ENCODE measurements at places on chromosomes 4 and X.
A peak's percentile ranks its signal among the peaks of the same experiment; 100 is the strongest.

GRCh38 chr4:22192084-22192511 is 243.5 kb upstream of the KCNIP4 start:
- no peak for DNase-seq

DNA sequence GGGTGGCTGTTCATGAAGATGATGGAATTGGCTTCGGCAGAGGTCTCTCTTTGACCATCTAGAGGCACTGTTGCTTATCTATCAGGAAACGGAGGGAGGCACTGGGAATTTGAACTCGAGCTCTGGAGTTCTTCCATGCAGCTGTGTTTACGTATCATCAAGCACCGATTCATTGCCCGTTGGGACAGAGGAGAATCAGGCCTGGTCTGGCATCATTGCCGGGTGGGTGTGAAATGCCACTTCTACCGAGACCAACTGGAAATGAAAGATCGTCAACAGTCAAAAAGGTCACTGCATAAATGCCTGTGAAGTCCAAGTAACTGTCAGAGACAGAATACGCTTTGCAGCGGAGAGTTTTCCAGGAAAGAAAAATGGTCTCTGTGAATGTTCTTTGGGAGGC is 166.9 kb downstream of the ASMT start:
- no peak for DNase-seq

DNA sequence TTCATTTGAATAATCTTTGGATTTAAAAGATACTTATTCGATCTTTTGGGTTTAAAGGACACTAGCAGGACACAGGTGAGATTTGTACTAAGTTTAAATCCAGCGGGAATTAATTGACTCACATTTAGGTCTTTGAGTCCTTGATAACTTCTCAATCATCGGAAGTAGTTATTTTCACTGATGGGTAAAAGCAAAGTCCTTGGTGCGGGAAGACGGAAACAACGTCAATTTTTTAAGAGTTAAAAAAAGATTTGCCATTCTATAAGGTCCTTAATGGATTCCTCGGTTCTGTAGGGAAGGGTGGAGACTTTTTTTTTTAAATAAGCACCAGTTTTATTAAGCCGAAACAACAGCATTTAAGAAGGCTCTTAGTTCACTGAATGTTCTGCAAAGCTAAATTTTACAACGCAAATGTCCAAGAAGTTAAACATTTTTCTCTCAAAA is 2.9 kb downstream of the TMSB4X start:
- DNase-seq, result no peak

GRCh38 chr4:156933633-156934258 is 37.9 kb downstream of the PDGFC start:
- peak; percentile 89 for DNase-seq

- DNase-seq, result no peak
Measured at GRCh38 chr4:7831858-7832730, 107.6 kb downstream of the AFAP1 start.

DNA sequence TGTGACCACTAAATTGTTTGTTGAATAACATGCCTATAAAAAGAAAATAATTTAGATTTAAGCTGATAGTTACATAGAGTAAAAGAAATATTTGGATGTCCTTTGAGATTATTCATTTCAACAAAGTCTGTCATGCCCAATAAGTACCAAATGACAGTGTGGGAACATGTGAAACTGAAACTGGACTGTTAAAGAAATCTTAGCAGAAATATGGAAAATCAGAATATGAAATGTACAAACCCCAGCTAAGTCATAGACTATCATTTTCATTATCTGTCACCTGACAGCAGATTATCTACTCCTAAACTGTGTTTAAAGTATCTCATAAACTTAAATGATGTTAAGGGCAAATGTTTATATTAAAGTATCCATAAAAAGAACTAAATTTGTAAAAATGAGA is 437.8 kb upstream of the FAM241A start:
- DNase-seq, result no peak

- no peak for DNase-seq
Measured at GRCh38 chr4:181524499-181524898, 718.7 kb upstream of the TENM3 start.

DNA sequence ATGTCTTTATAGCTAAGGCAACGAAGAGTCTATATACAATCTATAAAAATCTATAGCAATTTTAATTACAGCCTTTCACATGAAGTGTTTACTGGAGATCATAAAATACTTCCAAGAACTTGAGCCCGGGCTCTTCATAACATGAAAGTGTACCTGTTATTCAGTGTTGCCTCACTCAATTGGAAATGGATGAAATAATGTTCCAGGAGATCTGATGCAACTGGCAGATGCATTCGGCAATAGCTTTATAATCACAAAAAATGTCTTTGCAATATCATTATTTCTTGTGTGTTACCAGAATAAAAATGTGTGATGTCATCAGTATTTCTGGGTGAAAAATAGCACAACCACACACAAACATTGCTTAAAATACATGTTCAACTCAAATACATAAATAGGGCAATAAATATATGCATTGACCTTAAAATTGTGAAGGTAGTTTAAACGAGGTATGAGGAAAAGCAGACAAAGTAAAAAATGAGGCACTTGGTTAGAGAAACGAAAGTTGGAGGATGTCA is 1266.8 kb upstream of the PCDH7 start:
- no peak for DNase-seq

GRCh38 chrX:46882266-46882665 is 30.0 kb upstream of the JADE3 start:
- DNase-seq, result no peak

GRCh38 chr4:7803371-7803770 is 136.3 kb downstream of the AFAP1 start:
- no peak for DNase-seq

DNA sequence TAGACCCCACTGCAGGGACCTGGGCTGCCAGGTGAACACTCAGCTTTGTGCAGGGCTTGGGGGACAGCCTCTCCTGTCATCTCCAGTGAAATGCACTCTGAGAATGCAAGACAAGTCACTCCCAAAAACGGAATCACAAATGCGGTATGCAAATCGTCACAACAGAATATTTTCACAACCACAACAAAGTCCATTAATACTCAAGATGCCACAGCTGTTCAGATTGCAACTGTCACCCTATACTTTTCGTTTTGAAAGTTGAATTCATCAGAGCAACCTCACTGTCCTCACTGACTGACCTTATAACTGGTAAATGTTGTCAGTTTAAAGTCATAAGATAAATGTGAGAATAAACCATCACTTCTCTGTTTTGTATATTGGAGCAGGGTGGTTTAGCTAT is 16.6 kb downstream of the JAKMIP1 start:
- no peak for DNase-seq

DNA sequence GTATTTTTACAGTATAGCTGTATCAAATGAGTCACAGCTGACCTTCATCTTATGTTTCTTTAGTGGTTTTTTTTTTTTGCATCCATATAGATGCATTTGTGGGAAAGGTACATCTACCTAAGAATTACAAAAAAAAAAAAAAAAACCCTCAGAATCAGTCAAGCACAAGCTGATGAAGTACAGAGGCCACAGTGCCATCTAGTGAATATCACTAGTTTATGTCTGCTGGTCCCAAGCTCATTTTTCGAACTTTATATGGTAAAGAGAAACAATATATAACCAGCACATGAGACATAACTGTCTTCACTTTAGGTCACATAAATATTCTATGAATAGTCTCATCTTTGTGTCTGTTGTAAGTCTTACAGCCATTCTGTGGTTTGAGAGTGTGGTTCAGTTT is 220.1 kb downstream of the DLG3 start:
- DNase-seq, result peak; percentile 39

DNA sequence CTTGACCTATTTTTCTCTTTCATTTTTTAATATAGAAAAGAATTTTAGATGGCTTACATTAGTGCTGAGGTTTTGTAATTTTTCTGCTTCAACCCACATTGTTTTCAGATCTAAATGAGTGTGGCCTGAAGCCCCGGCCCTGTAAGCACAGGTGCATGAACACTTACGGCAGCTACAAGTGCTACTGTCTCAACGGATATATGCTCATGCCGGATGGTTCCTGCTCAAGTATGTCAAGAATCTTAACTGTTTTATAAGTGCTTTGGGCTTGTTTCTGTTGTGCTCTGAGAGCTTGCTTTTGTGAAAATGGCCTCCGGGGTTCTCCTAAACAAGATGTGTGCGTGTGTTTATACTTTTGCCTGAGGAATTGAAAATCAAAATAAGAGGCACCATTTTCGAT is 41.6 kb downstream of the NPNT start:
- DNase-seq, result no peak

DNA sequence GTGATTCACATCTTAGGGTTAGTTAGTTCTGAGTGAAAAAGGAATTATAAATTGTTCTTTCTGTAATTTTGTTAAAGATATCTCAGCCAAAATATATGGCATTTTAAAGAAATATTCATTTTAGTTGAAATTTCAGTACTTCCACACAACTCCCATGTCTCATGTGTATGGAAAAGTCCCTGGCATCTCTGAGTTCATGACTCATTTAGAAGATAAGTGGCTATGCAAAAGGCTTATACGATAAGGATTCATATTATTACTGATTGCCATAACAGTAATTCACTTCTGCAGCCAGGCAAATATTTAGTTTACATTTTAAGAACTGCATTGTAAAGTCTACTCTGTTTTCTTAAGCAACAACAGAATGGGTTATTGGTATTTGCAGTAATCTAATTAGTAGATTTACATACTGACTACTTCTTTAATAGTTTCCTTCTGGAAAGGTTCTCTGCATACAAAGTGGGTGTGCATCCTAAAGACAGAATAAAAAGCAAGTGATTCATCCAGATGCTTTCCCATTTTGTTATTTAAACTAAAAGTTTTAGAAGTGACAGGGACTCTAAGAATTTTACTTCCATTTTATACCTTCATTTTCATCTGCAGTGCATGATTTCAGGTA is 682.4 kb upstream of the PABPC4L start:
- DNase-seq, result no peak

GRCh38 chrX:78321809-78322208 is 5.6 kb downstream of the CYSLTR1 start:
- DNase-seq, result peak; percentile 32

DNA sequence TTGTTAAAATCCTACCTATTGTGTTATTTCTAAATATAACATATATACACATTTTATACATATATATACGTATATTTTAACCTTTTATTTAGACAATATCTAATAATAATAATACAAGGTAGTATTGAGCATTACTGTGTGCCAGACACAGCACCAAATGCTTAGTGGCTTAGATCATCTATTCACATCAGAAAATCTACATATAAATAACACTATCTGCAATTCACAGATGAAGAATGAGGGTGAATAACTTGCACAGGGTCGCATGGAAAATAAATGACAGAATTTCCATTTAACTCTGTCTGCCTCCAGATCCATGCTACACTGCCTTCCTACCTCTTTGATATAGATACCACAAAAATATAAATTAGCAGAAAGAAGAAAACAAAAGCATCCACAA is 37.7 kb downstream of the SHROOM4 start:
- DNase-seq, result no peak

DNA sequence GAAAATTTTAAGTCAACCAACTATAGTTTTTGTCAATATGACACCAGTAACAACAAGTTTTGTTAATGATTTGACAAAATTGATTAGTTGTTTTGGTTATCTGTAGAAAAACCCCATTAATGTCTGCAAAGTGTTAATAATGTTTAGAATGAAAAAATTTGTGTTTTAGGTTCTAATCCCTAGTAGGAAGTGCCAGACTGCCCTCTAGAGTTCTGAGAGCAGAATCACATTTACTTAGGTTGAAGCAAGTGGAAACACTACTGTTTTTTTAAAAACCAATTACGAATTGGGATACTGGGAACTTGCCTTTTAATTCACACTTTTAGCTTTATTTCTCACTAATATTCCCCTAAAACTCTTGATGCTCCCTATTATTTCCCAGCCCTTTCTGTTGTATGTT is 101.1 kb upstream of the CYLC1 start:
- peak; percentile 2 for DNase-seq

GRCh38 chr4:132097041-132097440 is 1052.1 kb upstream of the PCDH10 start:
- no peak for DNase-seq

DNA sequence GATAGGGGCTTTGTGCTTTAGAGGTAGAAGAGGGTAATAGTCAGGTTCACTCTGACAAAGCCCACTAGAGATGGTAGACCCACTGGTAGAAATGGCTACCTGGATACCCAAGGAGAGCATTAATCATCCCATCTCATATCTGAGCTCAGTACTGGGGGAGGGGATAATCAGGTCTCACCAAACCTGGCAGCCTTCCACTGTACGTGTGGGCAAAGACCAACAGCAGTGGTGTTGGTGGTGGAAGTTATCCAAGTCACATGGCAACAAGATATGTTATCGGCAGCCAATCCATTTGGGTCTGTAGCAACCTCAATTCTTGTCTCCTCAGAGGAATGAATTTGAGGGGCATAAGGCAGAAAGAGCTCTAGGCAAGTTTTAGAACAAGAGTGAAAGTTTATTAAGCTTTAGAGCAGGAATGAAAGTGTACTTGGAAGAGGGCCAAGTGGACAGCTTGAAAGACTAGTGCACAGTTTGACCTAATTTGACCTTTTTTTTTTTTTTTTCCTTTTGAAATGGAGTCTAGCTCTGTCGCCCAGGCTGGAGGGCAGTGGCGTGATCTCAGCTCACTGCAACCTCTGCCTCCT is 67.0 kb upstream of the CXCL13 start:
- peak; percentile 48 for DNase-seq

- no peak for DNase-seq
Measured at GRCh38 chr4:67343199-67343598, 202.1 kb downstream of the CENPC start.

DNA sequence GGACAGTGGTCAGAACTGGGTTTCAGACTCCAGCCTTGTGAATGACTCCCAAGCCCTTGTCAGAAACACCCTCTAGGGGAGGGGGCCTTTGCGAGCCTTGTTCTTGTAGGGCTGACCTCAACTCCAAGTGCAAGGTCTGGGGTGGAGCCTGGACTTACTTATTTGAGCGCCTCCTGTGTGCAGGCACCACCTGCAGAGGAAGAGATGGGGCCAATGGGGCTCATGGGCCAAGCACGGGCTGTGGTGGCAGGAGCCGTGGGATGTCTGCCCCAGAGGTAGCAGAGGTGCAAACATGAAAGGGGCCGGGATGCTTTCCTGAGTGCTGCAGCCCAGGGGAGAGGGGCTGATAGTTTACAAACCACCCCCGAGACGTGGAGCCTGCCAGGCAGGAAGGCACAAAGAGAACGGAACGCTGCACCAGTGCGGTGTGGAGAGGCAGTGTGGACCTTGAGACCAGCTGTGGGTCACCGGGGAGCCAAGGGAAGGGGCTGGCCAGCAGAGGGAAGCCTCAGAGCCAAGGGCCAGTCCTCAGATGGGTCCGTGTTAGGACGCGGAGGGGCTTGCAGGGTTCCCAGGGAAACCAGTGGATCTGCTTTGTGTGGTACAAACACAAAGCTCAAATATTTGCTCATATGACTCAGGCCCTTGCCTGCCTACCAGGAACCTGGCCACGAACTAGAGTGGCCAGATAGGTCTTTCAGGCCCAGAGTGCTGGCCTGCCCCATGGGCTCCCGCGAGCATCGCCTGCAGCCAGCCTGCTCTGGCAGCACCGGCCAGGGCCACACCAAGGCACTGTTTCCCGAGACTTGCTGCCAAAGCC is 8.7 kb upstream of the TADA2B start:
- peak; percentile 89 for DNase-seq

- peak; percentile 25 for DNase-seq
Measured at GRCh38 chr4:35818520-35818919, 425.8 kb downstream of the ARAP2 start.

All from M059J (cell line).